Sigmoid colon (tissue), 7 donors: ENCODE measurements at places on chromosomes 7 and 10.
A peak's percentile ranks its signal among the peaks of the same experiment; 100 is the strongest.

DNA sequence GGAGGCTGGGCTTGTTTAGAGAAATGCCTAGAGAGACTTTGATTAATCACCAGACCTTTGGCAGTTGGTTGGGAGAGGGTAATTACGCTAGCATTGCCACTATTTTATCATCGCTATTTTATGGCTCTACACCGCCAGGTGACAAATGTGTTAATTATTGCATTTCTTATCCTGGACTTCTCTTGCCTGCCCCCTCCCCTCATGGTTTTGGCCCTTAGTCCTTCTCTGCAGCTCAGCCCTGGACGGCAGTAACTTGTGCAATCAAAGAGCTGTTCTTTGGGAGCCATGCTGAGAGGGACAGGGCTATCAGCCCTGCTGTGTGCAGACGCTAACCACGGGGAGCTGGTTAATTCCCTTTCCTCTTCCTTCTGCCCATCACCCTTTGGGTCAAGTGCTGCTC is 585.0 kb downstream of the AUTS2 start:
- DNase-seq = no peak

DNA sequence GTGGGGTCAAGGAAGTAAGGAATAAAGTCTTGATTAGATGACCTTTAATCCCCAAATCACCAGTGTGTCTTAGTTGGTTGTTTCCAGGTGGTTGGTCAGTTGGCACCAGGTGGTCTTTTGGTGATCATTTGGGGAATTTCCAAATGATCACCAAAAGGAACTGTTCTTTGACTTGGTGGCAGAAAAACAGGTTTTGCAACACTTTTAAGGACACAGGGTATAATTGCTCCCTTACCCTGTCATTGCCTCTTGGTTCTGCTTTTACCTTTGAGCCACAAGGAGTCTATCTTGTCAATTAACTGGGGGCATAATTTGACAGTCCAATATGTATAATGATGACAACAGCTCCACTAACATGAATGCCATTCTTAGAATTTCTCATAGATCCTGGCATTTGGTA is 104.2 kb downstream of the ADK start:
- DNase-seq = no peak

GRCh38 chr7:3280946-3281656 is 20.0 kb upstream of the SDK1 start:
- no peak for DNase-seq

DNA sequence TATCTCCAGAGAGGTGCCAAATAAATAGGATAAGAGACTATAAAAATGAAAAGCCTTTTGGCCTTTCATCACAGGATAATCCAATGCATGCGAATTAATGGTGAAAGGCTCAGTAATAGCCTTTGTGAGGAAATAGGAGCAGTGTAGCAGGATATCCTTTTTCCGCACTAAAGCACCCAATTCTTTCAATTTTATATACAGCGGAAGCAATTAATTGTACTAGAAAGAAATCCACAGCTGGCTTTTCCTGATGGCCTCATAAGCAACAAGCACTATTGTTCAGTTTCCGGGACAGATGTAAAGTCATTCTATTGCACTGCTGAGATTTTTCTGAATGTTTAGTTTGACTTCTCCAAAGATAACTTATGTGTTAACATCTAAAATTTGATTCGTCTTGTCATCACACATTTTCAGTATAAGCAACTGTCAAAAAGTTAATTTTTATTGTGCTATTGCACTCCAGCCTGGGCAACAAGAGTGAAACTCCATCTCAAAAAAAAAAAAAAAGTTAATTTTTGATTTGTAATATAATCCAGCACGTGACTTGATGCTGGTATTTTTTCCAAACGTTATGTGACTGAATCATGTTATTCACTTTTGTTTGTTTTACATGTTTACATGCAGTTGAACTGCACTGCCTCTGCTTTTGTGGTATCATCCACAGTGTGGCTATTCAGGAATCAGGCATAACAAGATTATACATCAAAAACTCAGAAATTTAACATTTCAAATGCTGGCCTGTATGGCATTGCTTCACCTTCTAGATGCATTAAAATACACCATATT is 8.4 kb upstream of the BMPR1A start:
- DNase-seq = no peak

GRCh38 chr10:70295926-70296325 is 12.1 kb upstream of the NPFFR1 start:
- no peak for DNase-seq

DNA sequence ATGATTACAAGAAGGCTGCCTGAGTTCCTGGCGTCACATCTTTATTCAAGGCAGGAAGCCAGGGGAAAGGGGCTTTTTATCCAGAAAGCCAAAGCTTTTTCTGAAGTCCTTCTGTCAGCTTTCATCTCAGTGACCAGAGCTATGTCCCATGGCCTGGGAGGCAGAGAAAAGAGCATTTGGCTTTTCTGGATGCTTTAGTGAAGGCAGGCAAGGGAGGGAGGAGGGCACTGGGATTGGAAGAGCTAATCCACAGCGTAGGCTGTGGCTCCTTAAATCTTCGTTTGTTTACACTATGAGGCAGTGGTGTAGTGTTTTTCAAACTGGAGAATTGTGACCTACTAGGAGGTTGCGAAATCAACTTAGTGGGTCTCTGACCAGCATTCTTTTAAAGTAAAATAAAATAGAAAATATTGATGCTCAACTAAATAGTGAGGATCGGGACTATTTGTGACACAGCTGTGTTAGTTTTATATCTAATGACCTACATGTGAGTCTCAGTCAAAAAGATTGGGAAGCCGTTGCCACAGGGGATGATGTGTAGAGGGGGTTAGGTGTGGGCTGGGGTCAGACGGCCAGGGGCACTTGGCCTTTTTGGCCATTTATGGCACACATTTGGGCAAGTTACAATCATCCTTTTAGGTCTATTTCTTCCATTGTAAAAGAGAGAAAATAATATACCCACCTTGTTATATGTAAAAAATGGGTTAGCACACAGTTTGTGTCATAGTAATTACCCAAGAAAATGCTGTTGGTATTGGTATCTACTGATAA is 14.1 kb downstream of the CRYGN start:
- DNase-seq = peak; percentile 46

DNA sequence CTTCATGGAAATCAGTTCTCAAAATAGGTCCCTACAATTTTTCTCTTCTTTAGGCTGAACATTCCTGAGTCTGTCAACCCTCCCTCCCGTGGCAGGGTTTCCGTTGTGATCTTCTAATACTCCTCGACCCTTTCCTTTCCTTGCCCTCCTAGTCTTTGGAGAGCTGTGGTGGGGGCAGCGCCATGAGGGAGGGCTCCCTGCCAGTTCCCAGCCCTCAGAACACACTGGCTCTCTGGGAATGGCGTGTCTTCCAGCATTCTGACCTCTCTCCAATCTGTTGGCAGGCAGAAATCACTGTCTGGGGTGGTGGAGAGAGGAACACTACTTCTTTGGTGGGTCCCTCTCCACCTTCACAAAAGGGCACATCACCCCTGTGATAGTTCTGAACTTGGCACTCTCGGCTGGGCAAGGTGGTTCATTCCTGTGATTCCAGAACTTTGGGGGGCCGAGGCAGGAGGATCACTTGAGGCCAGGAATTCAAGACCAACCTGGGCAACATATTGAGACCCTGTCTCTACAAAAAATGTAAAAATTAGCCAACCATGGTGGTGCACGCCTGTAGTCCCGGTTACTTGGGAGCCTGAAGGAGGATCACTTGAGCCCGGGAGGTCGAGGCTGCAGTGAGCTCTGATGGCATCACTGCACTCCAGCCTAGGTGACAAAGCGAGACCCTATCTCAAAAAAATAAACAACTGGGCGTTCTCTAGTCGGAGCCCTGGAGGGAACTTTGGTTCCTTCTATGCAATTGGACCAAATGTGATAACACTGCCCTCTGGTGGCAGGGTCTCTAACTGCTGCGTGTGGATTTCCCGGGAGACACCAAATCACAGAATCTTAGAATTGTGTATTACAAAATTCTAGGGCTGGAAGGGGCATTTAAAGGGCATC is 13.1 kb upstream of the ARPC1A start:
- DNase-seq = peak; percentile 76
